Activated CD8-positive, alpha-beta T cell treated with anti-CD3 and anti-CD28 coated beads, Interleukin-2, amount 10 ng/mL, durations not matched to agents 7 days and 5 days (primary cell): ENCODE measurements at places on chromosomes 6 and 20. TPM values are rescaled to one million over a fixed set of nuclear protein-coding genes. Genes with fewer than 3 reads are reported as not detected.

GRCh38 chr20:54517241-54517975 lies 42.0 kb downstream of the DOK5 start:
- H3K4me3 ChIP-seq = no peak overlapping the region
- H3K36me3 ChIP-seq = no peaks in the 10 kb centered on the region
- H3K27me3 ChIP-seq = no peaks in the 10 kb centered on the region

GRCh38 chr20:35264755-35265154 lies 13.2 kb downstream of the MMP24OS start:
- no peak for DNase-seq
- H3K27me3 ChIP-seq = no peaks in the 10 kb centered on the region
- H3K36me3 ChIP-seq = peaks cover 5% of the 10 kb centered on the region
- H3K4me3 ChIP-seq = no peak overlapping the region

Gene MCM8
- total RNA-seq = 38.9 TPM

Gene PLCB1
- total RNA-seq = 1.5 TPM

DNA sequence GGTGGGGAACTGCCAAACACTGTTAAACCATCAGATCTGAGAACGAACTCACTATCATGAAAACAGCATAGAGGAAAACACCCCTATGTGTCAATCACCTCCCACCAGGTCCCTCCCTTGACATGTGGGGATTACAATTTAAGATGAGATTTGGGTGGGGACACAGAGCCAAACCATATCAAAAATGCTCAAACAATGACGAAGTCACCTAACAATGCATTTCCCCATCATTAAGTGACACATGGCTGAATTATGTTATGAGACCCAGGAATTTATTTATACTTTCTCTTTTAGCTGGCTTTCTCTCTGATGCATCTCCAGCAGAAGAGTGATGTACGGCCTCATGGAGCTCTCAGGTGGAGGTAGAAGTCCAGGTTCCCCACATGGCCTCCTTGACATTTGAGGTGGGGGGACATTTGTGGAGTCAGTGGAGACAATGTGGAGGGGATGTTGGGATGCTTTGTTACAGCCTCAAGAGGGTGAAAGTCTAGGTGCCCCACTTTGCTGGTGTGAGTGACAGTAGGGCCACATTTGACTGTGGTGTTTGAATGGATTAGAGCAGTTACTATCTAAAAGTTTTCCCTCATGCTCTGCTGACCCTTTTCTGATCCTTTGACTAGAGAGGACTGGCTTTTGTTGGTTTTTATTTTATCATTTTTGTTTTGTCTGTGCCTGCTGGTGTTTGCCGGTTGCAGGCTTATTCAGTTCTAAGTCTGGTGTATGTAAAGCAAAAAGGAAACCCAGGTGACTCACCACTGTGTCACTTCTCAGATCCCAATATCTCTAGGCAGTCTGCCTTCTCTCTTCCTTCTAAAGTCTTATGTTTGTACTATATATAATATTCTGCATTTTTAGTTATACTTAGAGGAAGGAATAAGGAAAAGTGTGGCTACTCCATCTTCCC lies 18.5 kb upstream of the DCBLD1 start:
- peaks cover 27% of the 10 kb centered on the region for H3K4me1 ChIP-seq
- no peak overlapping the region for H3K4me3 ChIP-seq
- no peak for DNase-seq
- peaks cover 20% of the 10 kb centered on the region for H3K27me3 ChIP-seq
- no peak overlapping the region for H3K27ac ChIP-seq

DNA sequence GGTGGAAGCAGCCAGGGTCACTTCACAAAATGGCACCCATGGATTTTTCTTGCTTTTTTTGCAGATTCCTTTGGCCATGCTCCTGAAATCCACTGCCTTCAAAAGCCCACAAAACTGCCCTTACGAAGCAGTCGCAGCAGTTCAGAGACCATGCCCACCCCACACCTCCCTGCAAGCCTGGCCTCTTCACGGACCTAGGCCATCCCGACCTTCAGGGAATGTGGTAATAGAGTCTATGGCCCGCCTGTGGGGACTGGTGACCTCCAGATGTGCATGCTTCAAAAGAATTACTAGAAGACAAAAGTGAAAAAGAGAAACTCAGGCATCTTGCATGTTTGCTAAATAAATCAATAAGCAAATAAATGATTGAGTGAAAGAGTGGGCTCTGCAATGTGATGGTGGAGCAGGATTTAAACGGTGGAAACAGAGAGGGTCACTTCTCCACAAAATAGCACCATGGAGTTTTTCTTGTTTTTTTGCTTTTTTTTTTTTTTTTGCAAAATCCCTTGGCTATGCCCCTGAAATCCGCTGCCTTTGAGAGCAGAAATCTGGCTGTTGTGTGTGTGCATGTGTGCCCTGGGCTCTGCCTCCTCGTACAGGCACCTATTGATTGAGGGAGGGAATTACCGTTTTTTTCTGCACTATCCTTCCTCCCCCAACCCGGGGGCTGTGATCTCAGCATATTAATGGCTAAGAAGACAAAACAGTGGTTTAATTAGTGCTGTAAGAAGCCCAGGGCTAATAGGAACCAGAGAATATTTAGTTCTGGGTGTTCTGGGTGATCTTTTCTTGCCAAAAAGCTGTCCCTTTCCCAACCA lies 107.4 kb downstream of the PXDC1 start:
- no peak for DNase-seq
- no peaks in the 10 kb centered on the region for H3K4me1 ChIP-seq
- no peaks in the 10 kb centered on the region for H3K36me3 ChIP-seq
- no peak overlapping the region for H3K4me3 ChIP-seq
- no peak overlapping the region for H3K27ac ChIP-seq
- no peaks in the 10 kb centered on the region for H3K27me3 ChIP-seq
